ENCODE measurements at places on chromosomes 11 and 22.

GRCh38 chr11:15613251-15613650 lies 498.5 kb downstream of the INSC start:
- DNase-seq: no peak

DNA sequence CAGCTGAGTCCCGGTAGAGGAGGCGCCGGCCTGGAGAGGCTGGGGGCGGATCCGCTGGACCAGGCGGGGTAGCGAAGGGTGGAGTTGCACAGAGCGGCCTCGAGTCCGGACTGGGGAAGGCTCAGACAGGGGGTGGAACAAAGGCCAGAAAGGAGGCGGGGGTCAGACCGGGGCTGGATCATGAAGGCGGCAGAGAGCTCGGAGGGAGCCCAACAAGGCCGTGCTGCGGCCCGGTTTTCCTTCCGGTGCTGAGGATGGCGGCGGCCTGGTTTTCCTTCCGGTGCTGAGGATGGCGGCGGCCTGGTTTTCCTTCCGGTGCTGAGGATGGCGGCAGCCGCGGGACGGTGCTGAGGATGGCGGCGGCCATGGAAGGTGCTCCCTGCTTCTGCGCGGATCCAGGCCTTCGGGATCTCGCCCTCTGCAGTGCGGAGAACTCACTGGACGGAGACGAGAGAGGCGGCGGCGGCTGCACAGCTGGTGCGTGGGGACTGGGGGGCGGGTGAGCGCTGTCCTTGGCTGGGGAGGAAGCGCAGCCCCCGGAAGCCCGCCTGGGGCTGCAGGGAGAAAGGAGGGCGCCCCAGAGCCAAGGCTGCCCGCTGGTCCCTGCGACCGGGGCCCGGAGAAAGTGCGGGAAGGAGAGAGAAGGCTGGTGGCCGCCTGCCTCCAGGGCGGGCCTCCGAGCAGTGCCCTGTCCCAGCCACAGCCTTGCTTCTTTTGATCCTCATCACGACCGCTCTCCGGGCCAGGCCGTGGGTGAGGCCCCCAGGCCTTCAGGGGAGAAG lies 350.4 kb upstream of the B3GAT1 start:
- no peak for DNase-seq

DNA sequence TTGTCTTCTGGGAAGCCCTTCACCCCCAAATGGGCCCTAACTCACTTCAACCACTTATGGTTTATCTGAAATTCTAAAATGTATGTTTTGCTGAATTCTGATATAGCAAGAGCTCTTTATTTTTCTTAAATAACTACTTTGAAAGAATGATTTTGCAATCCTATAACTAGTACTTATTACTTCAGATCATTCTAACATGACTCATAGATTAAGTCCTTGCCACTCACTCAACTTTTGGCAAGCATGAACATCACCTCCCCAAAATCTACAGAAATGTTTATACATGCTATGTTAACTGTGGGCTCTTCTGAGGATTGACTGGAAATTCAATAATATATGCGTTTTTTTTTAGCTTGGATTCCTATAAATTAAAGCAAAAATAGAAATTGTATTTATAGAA lies 367.4 kb upstream of the FAT3 start:
- no peak for DNase-seq

DNA sequence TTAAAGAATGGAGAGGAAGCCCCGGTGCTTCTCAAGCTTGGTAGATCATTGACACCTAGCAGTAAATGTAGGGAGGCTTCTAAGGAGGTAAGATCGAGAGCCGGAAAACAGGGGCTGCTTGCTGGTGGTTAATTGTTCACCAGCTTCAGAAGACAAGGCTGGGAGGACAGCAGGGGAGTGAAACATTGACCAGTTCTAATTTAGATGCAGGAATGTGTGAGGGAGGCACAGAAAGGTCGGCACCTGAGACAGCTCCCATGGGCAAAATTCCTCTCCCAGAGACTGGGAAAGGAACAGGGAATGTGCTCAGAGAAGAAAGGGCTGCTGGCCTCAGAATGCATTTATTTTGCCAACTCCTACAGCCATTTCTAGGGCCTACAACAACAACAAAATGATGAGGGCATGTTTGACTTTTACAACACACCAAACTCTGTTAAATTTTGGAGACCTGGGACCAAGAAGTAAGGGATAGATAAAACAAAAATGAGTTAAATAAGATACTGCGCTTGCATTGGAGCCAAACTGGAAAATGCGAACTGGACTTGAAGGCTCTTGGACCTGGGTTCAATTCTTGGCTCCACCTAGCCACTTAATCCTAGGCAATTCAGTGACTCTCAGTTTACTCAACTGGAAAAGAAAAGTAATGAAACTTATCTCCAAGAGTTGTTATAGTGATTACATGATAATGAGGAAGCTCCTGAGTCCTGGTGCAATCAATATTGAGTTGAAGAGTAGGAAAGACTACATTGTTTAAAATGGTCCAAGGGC lies 31.0 kb downstream of the FZD4 start:
- no peak for DNase-seq

- no peak for DNase-seq
Measured at GRCh38 chr11:130442737-130443136, 5.7 kb upstream of the ADAMTS15 start.

GRCh38 chr22:49812838-49813237 lies 14.8 kb downstream of the BRD1 start:
- DNase-seq: no peak

DNA sequence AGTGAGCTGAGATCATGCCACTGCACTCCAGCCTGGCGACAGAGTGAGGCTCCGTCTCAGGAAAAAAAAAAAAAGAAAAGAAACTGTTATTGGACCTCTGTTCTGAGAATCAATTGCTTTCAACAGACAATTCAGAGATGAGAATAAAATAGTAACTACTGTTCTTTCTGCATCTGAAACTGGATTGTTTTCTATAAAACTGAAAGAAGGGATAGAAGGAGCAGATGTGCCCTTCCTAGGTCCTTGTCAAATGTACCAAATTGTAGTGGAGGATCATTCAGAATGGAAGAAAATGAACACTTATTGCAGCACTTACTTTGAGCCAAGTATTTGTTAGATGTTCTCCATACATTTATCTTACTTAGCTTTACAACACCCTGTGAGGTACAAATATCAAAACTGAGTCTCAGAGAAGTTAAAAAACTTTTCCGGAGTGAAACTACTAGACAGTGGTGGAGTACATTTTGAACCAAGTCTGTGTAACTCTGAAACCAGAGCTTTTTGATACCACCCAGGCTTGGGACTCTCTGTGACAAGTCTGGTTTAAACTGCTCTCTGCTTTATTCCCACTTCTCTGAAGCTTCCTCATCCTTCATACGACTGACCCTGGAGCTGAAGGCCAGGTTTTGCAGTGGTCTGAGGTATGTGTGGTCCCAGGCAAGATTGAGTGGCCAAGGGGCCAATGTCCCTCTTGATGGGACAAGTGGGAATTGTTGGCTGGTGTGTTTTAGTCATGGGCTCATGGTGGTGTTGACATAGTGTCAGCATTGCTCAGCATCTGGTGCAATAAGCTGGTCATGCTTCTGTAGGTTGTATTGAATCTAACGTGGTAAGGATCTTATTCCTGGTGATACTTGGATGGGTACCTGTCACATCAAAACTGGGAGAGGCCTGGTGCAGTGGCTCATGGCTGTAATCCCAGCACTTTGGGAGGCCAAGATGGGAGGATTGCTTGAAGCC lies 48.2 kb upstream of the CCDC134 start:
- no peak for DNase-seq

DNA sequence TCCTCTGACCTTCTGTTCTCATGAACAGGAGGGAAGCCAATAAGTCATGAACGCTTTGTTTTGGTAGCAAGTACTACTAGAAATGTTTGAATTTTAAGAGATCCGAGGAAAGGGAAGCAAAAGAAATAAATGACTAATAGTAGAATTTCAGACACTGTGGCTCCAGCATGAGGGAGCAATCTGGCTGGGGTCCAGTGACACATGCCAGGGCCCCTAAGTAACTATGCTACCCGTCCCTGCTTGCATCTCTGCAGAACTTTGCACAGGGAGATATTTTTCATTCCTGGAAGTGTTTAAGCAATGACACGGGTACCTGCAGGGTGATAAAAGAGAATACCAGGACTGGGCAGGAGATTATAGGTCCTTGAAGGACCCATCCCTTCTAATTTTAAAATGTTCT lies 7.3 kb upstream of the ADAMTS8 start:
- DNase-seq: no peak

GRCh38 chr11:119729951-119730613 lies 1.1 kb upstream of the NECTIN1 start:
- no peak for DNase-seq

DNA sequence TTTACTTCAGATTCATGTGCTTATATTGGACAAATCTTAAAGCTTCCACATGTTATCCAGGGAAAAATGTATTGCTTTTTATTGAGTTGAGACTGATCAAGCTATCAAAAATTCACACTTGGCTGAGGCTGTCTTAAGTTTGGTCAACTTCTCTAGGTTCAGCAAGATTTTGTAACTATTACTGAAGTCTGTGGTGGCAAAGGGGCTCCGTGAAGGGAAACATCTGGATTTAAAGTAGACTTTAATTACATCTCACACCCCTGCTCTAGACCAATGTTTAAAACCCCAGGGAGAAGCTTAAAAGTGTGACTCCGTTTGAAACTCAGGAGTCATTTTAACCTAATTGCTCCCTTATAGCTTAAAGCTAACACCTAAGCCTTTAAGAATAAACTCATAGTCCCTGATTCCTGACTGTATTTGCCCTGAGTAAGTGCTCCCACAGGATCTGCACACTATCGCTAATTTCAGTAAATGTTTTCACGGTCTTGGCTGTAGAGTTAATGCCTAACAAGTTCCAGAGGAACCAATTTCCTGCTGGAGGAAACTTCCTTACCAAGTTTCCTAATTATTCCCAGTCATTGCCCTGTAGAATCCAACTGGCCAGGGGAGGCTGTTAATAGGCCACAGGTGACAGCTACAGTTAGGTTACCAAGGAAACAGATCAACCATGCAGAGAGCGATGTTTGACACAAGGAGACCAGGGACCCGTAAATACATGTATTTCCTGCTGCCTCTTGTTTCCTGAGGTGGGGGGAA lies 40.5 kb downstream of the OR10A6 start:
- no peak for DNase-seq

DNA sequence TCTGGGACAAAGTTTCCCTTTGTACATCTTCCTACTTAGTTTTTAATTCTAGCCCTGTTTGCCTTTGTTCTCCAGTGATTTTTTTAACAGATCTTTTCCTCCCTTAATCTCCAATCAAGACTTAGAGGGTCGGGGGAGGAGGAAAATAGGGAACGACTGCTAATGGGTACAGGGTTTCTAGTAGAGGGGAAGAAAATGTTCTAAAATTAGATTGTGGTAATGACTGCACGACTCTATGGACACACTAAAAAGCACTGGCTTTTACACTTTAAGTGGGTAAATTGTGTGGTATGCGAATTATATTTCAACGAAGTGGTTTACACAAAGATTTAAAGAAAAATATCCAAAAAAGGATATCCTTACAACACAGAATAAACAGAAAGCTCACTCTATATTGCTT lies 110.0 kb upstream of the SPON1 start:
- DNase-seq: no peak

GRCh38 chr11:74276581-74276980 lies 34.9 kb downstream of the P4HA3 start:
- DNase-seq: no peak

DNA sequence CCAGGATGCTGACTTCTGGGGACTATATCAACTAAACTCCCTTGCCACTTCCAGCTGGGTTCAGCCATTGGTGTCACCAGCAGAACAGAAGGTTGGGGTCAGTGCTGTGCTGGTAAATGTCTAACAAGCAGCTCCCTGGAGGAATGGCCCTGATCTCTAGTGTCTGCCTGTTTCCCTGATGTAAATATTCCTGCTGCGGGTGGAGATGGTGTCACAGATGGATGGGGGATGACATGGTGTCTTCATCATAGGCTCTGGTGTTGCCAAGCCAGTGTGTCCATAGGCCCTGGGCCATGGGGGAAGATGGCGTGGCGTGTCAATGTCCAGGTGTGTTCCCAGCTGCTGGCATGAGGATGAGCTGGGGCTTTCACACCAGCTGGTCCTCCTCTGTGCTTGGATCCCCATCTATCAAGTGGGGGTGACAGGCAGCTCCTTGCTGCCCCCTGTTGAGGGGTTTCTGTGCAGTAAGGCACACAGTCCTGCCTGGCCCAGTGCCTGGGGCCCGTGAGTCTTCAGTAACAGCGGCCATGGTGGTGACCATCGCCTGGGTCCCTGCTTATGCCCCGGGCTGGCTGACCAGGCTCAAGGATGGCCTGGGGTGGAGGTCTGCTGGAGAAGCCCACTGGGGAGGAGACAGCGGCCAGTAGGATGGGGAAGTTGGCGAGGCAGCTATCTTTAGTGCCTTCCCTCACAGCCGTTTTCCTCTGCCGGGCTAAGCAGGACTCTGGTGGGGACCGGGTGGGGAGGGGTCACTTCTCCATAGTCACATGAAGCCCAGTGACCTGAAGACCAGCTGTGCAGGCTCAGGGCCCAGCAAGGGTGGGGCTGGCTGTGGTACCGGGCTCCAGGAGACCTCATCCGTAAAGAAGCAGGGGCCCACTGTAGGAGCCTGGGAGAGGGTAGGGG lies 12.7 kb downstream of the RPL3 start:
- no peak for DNase-seq

- no peak for DNase-seq
Measured at GRCh38 chr11:113618360-113618759, 87.7 kb downstream of the TMPRSS5 start.

DNA sequence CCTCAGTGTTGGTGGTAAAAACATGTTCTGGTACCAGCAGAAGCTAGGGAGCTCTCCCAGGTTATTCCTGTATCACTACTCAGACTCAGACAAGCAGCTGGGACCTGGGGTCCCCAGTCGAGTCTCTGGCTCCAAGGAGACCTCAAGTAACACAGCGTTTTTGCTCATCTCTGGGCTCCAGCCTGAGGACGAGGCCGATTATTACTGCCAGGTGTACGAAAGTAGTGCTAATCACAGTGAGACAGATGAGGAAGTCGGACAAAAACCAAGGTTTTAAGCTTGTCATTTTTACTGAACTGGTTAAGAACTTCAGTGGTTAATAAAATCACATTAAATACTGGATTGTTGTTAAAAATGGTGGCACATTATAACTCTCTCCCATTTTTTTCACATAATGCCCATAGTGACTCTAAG lies 42.6 kb upstream of the VPREB1 start:
- DNase-seq: no peak

- DNase-seq: no peak
Measured at GRCh38 chr11:26106726-26107125, 225.2 kb upstream of the ANO3 start.
